ENCODE measurements at places on chromosomes 5 and 9.
A peak's percentile ranks its signal among the peaks of the same experiment; 100 is the strongest.

DNA sequence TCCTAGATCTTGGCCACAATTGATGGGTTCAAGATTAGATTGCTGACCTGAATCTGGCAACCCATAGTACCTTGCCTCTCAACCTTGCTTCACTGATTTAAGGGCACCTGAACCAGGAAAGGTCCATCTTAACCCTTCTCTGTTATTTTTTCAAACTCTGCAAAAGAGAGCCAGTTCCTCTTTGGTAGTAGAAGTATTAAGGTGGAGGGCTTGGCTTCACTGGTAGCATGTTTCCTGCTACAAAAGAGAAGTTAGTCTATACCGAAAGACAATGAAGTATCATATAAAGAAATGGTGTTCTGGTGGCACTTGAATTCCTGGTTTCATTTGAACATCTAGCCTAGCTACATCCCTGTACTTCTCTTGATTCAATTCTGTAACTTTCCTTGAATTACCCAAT is 8.5 kb downstream of the ALG2 start:
- DNase-seq, result no peak

GRCh38 chr5:174532455-174533453 is 191.6 kb upstream of the MSX2 start:
- DNase-seq, result peak; percentile 6

DNA sequence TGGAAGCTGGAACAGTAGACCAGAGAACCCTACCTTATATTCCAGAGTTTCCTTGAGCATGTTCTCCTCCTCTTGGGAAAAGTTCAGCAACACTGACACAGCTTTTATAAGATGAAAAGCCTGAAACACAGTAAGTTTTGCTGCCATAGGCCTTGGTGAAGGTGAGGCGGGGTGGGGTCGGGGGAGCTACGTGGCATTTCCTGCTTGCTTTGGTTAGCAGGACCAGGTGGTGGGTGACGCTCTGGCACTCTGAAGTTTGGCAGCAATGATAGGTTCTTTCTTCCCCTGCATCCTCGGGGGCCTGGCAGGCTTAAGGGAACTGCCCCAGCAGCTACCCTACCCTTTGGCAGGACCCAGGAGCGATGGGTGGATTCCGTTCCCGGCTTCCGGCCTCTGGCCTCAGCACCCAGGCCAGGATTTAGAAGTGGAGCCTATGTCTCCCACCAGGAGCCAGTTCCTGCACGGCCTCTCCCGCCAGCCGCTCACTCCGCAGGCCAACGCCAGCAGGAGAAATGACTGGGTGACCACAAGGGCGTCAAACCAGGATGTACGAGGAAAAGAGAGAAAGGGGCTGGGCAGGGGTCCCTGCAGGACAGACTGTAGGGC is 19.3 kb downstream of the ARPC5L start:
- no peak for DNase-seq

DNA sequence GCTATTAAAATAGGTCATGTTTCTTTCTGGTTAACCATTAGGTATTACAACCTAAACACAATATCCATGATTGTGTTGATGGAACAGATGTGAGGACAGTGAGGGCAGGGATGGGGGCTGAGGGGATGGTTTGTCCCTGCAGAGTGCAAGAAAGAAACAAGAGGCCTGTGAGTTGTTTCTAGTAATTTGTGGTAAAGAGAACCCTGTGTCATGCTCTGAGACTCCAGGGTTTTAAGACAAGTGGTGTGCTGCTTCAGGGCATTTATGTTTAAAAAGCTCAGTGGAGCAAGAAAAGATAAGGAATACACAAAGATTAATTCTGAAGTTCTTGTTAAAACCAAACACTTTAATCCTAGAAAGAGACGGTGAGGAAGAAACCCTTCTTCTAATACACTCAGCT is 656.5 kb downstream of the TLE1 start:
- DNase-seq, result no peak

DNA sequence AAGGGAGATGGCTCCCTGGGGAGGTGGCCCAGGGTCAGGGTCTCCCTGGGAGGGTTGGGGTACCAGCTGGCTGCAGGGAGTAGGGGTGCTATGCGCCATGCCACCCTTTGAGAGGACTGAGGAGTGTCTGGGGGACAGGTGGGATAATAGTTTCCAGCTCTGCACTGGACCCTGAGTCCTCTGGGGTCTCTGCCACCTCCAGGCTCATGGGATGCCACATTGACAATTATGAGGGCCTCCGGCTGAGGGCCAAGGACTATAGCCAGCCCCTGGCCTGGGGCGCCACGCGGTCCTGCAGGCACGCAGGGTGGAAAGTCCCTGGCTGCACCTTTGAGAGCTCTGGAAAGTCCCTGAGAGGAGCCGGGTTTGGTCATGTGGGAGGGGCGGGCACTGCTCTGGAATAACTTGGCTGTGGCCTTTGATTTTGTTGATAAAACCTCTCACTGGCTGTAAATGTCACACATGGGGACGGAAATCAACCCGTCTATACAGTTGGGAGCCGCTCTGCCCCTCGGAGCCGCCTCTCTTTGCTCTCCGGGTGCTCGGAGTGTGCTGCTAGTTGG is 16.0 kb downstream of the TRAF2 start:
- DNase-seq, result no peak

GRCh38 chr5:67222243-67223025 is 25.8 kb upstream of the CD180 start:
- no peak for DNase-seq

GRCh38 chr5:10913841-10914240 is 152.8 kb upstream of the DAP start:
- no peak for DNase-seq

- no peak for DNase-seq
Observed at GRCh38 chr5:82163452-82164175, 114.5 kb downstream of the RPS23 start.

Data from NCI-H526 treated with DMSO at 0.1 percent for 48 hours (cell line).